ENCODE measurements at places on chromosomes 12 and 14. TPM values are rescaled to one million over a fixed set of nuclear protein-coding genes. Genes with fewer than 3 reads are reported as not detected.

LPAR5 gene
- not detected for total RNA-seq

POLE2 gene
- 13.9 TPM for total RNA-seq

FOXA1 gene
- not detected for total RNA-seq

HCAR3 gene
- total RNA-seq = not detected

E2F7 gene
- total RNA-seq = 7.3 TPM

SLCO1B1 gene
- total RNA-seq = not detected

OAS2 gene
- 8.4 TPM for total RNA-seq

DNAJC22 gene
- total RNA-seq = 1.1 TPM

ACOT2 gene
- total RNA-seq = 25.6 TPM

REM2 gene
- total RNA-seq = 0.09 TPM

SERPINA1 gene
- total RNA-seq = 0.23 TPM

KCNK10 gene
- not detected for total RNA-seq

IFNG gene
- not detected for total RNA-seq

TMX1 gene
- 62.8 TPM for total RNA-seq

FAM181A gene
- not detected for total RNA-seq

CCDC184 gene
- total RNA-seq = 0.05 TPM

CRACR2A gene
- 8.8 TPM for total RNA-seq

LRP1-AS gene
- total RNA-seq = not detected

LRP1 gene
- 3.2 TPM for total RNA-seq

PCED1B gene
- 0.19 TPM for total RNA-seq

ADAMTS20 gene
- total RNA-seq = not detected

GNB3 gene
- total RNA-seq = 0.28 TPM

LTBR gene
- total RNA-seq = 74.0 TPM

FOXN4 gene
- not detected for total RNA-seq

GPR33 gene
- total RNA-seq = not detected

PUS1 gene
- total RNA-seq = 17.6 TPM

SALL2 gene
- 2.3 TPM for total RNA-seq

PTPRO gene
- total RNA-seq = not detected

SP7 gene
- total RNA-seq = not detected

All from dermis blood vessel endothelial cell (primary cell).